ENCODE measurements at places on chromosomes 6 and 20.

GRCh38 chr6:143538374-143538773 lies 26.9 kb upstream of the FUCA2 start:
- no peak for DNase-seq

- DNase-seq = no peak
Observed at GRCh38 chr6:134962421-134962820, 12.5 kb upstream of the ALDH8A1 start.

GRCh38 chr6:148271711-148272439 lies 70.8 kb upstream of the SASH1 start:
- no peak for DNase-seq

DNA sequence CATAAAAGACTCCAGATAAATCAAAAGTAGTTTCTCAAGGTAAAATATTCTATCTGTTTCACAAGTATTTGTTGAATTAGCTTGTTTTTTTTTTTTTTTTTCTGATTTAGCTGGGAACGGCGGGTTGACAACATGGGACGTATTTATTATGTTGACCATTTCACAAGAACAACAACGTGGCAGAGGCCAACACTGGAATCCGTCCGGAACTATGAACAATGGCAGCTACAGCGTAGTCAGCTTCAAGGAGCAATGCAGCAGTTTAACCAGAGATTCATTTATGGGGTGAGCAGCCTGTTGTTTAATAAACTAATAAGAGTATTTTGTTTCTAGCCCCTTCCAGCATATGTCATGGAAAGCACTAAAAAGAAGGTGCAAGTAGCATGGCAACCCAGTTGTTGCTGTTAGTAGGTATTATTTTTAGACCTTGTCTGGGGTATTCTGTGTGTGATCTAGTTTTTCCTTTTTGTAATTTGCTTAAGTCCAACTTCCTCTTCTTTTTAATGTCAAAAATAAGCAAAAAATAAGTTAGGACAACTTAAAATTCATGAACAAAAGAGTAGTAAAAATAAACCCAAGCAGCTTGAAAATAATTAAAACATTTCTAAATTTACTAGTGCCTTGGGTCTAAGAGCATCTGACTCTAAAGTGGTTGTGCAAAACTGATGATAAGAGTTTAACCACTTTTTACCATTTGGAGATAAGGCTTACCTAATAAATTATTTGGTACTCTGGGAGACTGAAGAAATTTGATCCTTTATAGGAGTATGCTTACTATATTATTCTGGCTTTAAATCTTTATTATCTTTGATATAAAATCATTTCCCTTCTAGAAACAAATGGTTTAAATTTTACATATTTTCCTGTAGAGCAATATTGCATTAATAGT lies 70.8 kb upstream of the DYNLRB1 start:
- no peak for DNase-seq

DNA sequence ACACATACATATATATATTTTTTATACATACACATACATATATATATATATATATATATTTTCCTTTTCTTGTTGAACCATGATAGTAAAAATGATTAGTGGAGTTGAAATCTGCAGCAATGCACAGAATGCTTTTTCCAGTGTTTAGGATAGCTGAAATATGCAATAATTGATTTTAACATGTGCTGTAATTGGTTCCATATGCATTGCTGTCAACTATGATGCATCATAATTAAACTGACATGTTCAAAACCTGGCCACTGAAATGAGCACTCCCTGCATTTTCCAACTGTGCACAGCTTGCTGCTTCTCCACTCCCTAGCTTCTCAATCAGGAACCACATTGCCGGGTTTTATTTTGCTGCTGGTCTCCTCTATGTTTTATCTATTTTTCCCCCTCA lies 358.3 kb downstream of the PAX1 start:
- no peak for DNase-seq

DNA sequence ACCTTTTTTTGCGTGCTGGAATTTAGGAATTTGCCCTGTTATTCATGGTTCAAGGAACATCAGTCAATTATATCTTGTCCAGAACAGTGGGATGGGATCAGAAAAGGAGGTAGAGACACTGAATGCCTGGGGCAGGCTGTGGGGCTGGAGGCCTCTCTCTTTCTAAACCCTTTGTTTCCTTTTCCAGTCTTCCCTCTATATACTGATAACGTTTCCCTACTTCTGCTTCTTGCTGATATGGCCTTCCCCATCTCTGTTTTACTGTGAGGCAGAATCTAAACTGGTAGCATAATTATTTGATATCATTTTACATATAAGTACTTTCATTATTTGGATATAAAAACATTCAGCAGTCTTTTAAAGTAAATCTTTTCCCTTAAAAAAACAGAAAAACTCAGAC lies 67.5 kb downstream of the DNAH8 start:
- no peak for DNase-seq

- DNase-seq = no peak
Observed at GRCh38 chr6:154329350-154330170, 27.0 kb downstream of the IPCEF1 start.

DNA sequence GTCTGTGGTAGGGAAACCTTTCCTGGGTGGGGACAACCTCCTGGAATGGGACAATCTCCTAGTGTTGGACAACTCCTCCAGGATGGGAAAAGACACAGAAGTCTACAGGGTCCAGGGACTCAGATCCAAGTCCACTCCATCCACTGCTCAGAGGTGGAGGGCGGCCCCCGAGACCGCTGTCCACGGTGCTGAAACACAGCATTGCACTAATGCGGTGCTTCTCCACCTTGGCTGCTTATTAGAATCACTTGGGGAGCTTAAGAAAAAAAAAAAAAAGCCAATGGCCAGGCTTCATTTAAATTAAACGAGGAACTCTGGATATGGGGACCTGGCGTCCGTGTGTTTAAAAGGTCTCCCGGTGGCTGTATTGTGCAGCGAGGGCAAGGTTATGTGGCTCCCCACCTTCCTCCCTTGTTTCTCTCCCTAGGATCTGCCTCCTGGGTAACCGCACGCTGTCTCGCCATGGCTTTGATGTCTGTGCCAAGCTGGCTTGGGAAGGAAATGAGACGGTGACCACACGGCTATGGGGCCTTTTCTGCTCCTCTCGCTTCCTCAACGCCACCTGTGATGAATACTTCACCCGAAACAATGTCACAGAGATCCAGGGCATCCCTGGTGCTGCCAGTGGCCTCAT lies 12.0 kb downstream of the SLC12A5 start:
- DNase-seq = no peak

- DNase-seq = no peak
Observed at GRCh38 chr6:15368873-15369272, 123.0 kb downstream of the JARID2 start.

- DNase-seq = no peak
Observed at GRCh38 chr6:2476376-2476775, 231.0 kb upstream of the GMDS start.

GRCh38 chr6:22349051-22349450 lies 52.2 kb upstream of the PRL start:
- no peak for DNase-seq

DNA sequence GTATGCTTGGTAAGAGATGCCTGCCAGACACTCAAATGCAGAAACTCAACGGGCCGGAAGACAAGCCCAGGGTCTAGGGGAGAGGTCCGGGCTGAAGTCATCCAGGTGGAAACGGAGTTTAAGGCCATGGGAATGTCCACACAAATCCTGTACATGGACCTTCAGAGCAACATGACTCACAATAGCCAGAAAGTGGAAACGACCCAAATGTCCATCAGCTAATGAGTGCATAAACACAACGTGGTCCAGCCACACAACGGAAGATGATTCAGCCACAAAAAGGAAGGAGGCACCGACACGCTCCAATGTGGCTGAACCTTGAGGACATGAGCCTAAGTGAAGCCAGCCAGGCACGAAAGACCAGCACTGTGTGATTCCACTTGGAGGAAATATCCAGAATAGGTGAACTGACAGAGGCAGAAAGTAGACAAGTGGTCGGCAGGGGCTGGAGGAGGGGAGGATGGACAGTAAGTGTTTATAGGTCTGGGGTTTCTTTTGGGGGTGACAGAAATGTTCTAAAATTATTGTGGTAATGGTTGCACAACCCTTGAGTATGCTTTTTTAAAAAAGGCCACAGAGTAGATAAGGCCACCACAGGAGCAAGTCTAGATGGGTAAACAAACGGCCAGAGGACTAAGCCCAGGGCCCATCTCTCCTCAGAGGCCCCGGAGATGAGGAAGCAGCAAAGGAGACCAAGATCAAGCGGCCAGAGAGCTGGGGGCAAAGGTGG lies 105.6 kb downstream of the PREX1 start:
- DNase-seq = no peak

- DNase-seq = no peak
Observed at GRCh38 chr6:34600796-34601195, 44.7 kb upstream of the SPDEF start.

GRCh38 chr6:77548662-77549366 lies 85.5 kb upstream of the HTR1B start:
- no peak for DNase-seq

- DNase-seq = no peak
Observed at GRCh38 chr6:148559848-148560433, 186.9 kb upstream of the UST start.

DNA sequence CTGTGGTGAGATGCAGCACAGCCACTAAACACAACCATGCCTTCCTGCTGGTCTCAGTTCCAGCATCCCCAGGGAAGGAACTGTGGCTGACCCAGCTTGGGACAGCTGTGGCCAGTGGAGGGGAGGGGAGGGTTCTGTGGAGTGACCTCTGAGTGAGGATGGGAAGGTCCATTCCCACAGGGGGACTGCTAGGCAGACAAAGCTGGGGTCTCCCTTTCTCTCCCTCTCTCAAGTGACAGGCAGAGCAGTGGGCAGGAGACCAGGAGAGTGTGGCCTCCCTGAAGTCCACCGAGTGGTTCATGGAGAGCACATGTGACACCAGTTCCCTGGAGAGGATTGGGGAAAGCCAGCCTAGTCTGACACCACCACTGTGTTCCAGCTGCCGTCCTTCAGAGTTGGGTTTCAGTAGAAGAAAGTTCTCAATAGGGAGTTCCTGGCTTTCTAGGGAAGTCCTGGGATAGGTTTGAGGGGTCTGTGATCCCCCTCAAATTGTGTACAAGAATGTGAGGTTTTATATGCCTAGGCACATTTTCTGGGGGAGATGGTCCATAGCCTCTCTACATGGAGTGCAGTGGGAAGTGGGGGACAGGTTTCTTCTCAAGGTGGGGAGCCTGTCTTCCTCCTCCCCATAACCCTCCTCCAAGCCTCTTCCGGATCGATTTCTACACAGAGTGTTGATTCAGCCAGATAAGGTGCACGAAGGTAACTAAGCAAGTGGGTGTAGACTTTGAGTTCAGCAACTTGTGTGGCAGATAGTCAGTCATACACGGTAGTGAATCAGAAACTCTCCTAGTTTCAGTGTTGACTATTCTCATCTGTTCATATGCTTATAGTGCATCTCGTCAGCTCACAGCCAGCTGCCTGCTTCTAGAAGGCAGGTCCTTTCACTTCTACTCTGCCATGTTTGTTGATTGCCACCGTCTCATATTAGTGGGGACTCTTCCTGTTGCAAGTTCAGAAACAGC lies 18.9 kb downstream of the MANBAL start:
- DNase-seq = no peak

DNA sequence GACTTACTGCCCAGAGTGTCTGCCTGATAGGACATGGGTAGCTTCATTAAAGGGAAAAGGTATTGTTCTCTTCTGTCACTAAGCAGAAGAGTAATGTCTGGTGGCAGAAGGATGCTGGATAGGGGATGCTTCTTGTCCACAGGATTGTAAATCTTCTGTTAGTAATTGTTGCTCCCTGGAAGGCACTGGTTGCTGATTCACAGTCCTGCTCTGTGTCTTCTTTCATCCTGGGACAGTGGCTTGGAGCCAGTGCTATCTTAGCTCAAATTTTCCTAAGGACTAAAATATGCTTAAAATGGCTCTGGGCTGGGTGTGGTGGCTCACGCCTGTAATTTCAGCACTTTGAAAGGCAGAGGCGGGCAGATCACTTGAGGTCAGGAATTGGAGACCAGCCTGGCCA lies 48.0 kb downstream of the SYTL3 start:
- DNase-seq = no peak

DNA sequence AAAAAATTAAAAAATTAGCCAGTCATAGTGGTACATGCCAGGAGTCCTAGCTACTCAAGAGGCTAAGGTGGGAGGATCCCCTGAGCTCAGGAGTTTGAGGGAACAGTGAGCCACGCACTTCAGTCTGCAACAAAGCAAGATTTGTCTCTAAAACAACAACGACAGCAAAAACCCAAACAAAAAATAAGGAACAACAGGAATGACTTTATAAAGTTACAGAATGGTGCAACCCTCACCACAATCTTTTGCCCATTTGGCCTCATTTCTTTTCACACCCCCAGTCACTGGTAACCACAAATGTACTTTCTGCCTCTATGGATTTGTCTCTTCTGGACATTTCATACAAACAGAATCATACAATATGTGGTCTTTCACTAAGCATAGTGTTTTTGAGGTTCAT lies 16.7 kb upstream of the ZFAND3 start:
- no peak for DNase-seq

DNA sequence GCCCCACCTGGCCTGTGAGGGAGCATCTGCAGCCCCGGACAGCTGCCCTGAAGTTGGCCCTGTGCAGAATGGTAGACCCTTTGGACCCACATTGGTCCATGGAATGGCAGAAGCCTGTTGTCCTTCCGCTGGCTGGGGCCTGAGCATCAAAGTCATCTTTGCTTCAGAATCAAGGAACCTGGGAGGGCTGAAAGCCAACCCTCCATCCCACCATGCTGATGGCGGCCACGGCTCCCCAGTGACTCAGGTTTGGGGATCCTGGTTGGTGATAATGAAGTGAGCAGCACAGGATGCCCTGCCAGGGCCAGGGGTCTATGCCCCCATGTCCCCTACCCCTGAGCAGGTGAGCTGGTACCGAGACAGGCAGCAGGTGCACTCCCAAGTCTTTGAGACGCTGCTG lies 52.8 kb downstream of the YTHDF1 start:
- no peak for DNase-seq

GRCh38 chr20:40370800-40371199 lies 318.2 kb downstream of the MAFB start:
- DNase-seq = no peak

- DNase-seq = no peak
Observed at GRCh38 chr6:73309535-73309784, 44.6 kb downstream of the DPPA5 start.

- DNase-seq = no peak
Observed at GRCh38 chr20:50163570-50164317, 10.2 kb upstream of the PEDS1 start.

DNA sequence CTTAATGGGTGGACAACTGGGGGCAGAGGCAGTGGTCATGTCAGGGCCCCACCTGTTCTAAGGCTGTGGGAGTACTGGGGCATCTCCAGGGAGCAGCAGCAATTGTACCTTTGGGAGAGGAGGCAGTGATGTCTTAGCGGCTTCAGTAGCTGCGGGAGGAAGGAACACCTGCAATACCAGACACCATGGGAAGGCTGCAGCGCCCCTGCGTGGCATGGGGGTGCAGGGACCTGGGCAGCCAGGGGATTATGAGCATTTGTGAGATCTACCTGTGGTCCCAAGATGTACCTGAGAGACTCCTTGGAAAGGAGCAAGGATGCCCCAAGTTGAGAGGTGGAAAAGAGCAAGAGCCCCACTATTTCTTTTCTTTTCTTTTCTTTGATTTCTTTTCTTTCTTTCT lies 112.1 kb upstream of the GPR6 start:
- no peak for DNase-seq
